ENCODE measurements at places on chromosomes 1 and 21. TPM values are rescaled to one million over a fixed set of nuclear protein-coding genes. Genes with fewer than 3 reads are reported as not detected.

The CTTNBP2NL gene
- polyA plus RNA-seq, result 21.6 TPM

DNA sequence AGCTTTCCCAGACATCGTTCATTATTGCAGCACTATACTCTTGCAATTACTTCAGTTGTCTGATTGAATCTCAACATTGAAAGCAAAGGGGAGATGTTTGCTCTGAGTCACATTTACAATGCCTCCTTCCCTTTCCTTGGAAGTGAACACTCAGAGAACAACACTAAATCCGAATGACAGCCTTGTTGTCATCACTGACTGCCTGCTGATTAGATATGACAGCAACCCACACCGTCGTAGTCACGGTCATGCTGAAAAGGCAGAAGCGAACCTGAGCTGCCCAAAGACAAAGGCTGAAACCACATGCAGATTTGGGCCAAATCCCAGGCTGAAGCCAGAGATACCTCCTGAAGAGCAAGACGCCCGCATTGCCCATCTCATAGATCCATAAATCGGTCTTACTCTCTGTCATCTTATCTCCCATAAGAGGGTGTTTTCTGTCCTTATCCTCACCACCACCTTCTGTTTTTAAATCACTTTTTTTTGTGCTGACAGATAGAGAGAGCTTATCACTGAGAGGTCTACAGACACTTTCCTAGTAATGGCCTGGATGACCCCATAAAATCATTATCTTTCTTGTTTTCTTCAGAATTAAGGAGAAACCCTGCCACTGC, 47.5 kb downstream of the TMCO4 start:
- H3K4me1 ChIP-seq, result peaks cover 17% of the 10 kb centered on the region
- H3K4me3 ChIP-seq, result no peak overlapping the region
- no peaks in the 10 kb centered on the region for H3K27me3 ChIP-seq
- no peaks in the 10 kb centered on the region for H3K36me3 ChIP-seq

GRCh38 chr21:10425856-10426255, 95.5 kb upstream of the TPTE start:
- no peaks in the 10 kb centered on the region for H3K36me3 ChIP-seq
- peak; percentile 17 for DNase-seq
- no peaks in the 10 kb centered on the region for H3K4me1 ChIP-seq
- H3K27me3 ChIP-seq, result no peaks in the 10 kb centered on the region
- H3K27ac ChIP-seq, result no peak overlapping the region

- H3K36me3 ChIP-seq, result no peaks in the 10 kb centered on the region
- H3K27ac ChIP-seq, result no peak overlapping the region
Observed at GRCh38 chr1:24748191-24749121, 3.2 kb downstream of the CLIC4 start.

DNA sequence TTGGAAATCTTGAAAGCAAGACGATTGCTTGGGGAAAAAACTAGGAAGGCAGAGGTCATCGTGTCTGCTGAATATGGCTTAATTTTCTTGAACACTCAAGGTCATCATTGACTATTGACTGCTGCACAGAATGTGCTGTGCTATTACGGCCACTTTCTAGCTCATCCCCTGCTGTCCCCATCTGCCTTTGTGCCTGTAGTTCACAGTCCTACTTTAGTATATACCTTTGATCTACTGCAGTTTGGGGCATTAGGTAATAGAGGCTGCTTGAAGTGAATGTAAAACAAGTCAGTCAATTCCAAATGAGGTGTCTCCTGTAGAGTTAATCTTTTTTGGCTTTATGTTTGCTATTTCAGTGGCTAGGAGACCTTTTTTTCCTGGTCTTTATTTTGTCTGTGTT, 8.3 kb downstream of the RAB4A start:
- H3K36me3 ChIP-seq, result peaks cover 7% of the 10 kb centered on the region
- DNase-seq, result no peak
- H3K27ac ChIP-seq, result no peak overlapping the region
- H3K4me1 ChIP-seq, result peaks cover 3% of the 10 kb centered on the region
- no peak overlapping the region for H3K4me3 ChIP-seq

DNA sequence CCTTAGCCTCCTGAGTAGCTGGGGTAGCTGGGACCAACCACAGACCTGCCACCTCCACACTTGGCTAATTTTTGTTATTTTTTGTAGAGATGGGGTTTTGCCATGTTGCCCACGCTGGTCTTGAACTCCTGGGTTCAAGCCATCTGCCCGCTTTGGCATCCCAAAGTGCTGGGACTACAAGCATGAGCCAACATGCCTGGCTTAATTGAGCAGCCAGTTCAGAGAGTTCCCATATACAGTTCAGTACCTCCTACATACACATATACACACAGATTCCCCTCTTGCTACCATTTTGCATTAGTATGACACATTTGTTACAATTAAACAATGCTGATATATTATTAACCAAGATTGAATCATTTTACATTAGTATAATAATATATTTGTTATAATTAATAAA, 2.9 kb downstream of the RNPEP start:
- peaks cover 21% of the 10 kb centered on the region for H3K36me3 ChIP-seq
- H3K4me1 ChIP-seq, result peaks cover 5% of the 10 kb centered on the region
- no peak for DNase-seq
- H3K27me3 ChIP-seq, result no peaks in the 10 kb centered on the region
- H3K4me3 ChIP-seq, result no peak overlapping the region
- H3K27ac ChIP-seq, result no peak overlapping the region

DNA sequence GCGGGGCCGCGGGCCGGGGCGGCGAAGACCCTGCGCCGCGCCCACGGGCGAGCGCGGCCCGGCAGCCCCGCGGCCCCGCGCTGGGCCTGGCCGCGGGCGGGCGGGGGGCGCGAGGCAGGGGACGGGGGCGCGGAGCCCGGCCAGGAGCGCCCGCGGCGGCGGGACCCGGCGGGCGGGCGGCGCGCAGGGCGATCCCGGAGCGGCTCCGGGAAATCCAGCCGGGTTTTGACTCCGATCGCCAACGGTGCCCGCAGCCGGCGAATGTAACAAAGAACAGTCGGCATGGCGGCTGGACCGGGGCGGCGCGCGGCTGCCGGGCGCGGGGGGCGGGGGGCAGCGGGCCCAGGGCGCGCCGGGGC, 334 bp downstream of the PRDM15 start:
- no peak overlapping the region for H3K27ac ChIP-seq
- peak overlapping the region; percentile 82 for H3K4me3 ChIP-seq
- no peaks in the 10 kb centered on the region for H3K27me3 ChIP-seq
- H3K36me3 ChIP-seq, result no peaks in the 10 kb centered on the region

GRCh38 chr21:16773206-16773605, 739.6 kb upstream of the CXADR start:
- H3K27ac ChIP-seq, result no peak overlapping the region
- no peaks in the 10 kb centered on the region for H3K4me1 ChIP-seq
- H3K27me3 ChIP-seq, result no peaks in the 10 kb centered on the region
- H3K36me3 ChIP-seq, result no peaks in the 10 kb centered on the region

The SPATA45 gene
- polyA plus RNA-seq, result 0.25 TPM

The TSPEAR gene
- 0.55 TPM for polyA plus RNA-seq

The OR2L13 gene
- 0.09 TPM for polyA plus RNA-seq

- no peak overlapping the region for H3K4me3 ChIP-seq
- no peaks in the 10 kb centered on the region for H3K4me1 ChIP-seq
- no peaks in the 10 kb centered on the region for H3K36me3 ChIP-seq
- peaks cover 2% of the 10 kb centered on the region for H3K27me3 ChIP-seq
Observed at GRCh38 chr1:36863061-36863460, 171.3 kb downstream of the GRIK3 start.

The FGGY gene
- 17.5 TPM for polyA plus RNA-seq

The REN gene
- 4.2 TPM for polyA plus RNA-seq

The ZNF648 gene
- 0.04 TPM for polyA plus RNA-seq

The IL10 gene
- polyA plus RNA-seq, result 0.91 TPM

DNA sequence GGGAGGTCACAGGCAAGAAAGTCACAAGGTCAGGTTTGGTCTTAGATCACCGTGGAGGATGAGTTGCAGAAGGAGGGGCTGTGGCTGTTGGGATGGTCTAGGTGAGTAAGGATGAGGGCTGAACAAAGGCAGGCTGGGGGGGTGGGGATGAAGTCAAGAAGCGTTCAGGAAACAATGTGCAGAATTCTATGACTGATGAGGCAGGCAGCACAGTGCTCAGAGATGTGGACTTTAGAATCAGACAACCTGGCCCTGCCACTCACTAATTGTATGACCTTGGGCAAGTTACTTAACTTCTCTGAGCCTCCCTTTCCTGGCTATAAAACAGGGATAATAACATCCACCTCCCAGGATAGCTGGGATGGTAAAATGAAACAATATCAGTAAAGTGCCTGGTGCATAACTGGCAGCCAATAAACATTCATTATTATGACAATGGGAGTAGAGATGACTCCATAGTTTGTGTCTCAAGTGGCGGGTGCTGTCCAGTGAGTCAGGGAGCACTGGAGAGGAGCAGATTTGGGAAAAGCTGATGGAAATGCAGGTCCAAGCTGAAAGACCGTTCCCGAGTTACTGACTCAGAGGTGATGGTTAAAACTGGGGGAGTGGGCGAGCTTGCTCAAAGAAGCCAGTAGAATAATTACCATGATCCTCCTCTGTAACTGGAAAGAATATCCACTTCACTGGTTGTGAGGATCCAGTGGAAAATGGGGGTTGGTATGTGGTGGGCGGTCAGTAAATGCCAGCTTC, 2.1 kb downstream of the TIE1 start:
- peak overlapping the region; percentile 30 for H3K27ac ChIP-seq
- H3K4me1 ChIP-seq, result peaks cover 15% of the 10 kb centered on the region
- H3K36me3 ChIP-seq, result no peaks in the 10 kb centered on the region
- peak; percentile 85 for DNase-seq
- no peak overlapping the region for H3K4me3 ChIP-seq

The RHEX gene
- polyA plus RNA-seq, result 0.45 TPM

- DNase-seq, result no peak
- H3K36me3 ChIP-seq, result no peaks in the 10 kb centered on the region
- no peaks in the 10 kb centered on the region for H3K4me1 ChIP-seq
- H3K27me3 ChIP-seq, result no peaks in the 10 kb centered on the region
Observed at GRCh38 chr21:30211071-30211470, 4.8 kb downstream of the CLDN8 start.

DNA sequence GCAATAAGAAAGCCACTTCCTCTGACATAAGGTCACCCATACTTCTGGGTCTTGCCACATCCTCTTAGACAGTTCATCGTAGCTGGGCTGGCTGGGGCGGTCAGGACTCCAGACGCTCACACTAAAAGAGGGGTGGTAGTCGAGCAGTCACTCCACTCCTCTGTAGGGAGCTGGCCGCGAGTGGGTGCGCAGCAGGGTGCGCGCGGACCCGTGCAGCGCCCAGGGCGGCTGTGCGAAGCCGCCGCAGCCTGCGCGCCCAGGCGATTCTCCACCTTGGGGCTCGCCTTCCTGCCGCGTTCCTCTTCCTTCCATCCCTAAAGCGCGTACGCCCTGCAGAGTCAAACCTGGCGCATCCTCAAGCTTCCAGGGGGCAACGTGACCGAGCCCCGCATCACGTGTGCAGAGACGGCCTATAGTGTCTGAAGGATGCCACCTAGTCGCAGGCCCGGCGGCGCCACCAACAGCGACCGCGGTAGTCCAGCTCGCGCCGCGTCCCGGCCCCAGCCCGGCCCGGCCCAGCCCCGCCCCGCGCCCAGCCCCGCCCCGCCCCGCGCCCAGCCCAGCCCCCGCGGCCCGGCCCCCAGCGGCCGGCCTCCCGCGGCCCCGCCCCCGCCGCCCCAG, 360 bp upstream of the PRDX6 start:
- peak; percentile 94 for DNase-seq
- H3K27ac ChIP-seq, result peak overlapping the region; percentile 74
- H3K27me3 ChIP-seq, result no peaks in the 10 kb centered on the region
- peak overlapping the region; percentile 63 for H3K4me3 ChIP-seq
- peaks cover 7% of the 10 kb centered on the region for H3K36me3 ChIP-seq
- H3K4me1 ChIP-seq, result peaks cover 35% of the 10 kb centered on the region

GRCh38 chr1:198901266-198901665, 262.4 kb downstream of the PTPRC start:
- H3K36me3 ChIP-seq, result peaks cover 3% of the 10 kb centered on the region
- H3K27ac ChIP-seq, result no peak overlapping the region
- DNase-seq, result no peak
- no peak overlapping the region for H3K4me3 ChIP-seq

DNA sequence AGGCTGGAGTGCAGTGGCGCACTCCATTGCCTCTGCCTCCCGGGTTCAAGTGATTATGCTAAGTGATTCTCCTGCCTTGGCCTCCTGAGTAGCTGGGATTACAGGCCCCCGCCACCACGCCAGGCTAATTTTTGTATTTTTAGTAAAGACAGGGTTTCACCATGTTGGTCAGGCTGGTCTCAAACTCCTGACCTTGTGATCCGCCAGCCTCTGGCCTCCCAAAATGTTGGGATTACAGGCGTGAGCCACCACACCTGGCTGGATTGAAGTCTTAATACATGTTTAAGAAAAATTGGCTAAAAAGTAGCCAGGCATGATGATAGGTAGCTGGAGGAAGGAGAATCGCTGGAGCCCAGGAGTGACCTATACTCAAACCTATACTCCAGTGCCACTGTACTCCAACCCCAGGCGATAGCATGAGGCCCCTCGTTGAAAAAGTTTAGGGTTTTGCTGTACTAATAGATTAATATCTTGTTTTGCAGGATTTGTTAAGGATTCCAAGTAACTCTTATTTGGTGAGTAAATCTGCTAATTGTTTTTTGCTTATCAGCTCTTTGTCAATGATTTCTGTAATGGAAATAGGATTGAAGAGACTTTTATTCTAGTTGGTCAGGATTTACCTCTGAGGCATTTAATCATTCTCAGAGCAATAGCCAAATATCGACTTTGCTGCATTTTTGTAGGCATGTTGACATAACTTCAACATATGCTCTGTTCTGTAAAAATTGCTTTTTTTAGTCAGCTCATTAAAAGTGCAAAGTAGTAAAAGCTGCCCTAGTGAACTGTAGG, 2.0 kb downstream of the RCC1 start:
- no peak for DNase-seq
- H3K4me3 ChIP-seq, result peak overlapping the region; percentile 79
- H3K4me1 ChIP-seq, result peaks cover 29% of the 10 kb centered on the region

The SPRR5 gene
- polyA plus RNA-seq, result not detected

- H3K27ac ChIP-seq, result peak overlapping the region; percentile 80
- DNase-seq, result peak; percentile 78
- no peaks in the 10 kb centered on the region for H3K27me3 ChIP-seq
- H3K4me1 ChIP-seq, result peaks cover 80% of the 10 kb centered on the region
Observed at GRCh38 chr1:203282720-203283542, 22.4 kb upstream of the BTG2 start.

The HPCAL4 gene
- 2.5 TPM for polyA plus RNA-seq

DNA sequence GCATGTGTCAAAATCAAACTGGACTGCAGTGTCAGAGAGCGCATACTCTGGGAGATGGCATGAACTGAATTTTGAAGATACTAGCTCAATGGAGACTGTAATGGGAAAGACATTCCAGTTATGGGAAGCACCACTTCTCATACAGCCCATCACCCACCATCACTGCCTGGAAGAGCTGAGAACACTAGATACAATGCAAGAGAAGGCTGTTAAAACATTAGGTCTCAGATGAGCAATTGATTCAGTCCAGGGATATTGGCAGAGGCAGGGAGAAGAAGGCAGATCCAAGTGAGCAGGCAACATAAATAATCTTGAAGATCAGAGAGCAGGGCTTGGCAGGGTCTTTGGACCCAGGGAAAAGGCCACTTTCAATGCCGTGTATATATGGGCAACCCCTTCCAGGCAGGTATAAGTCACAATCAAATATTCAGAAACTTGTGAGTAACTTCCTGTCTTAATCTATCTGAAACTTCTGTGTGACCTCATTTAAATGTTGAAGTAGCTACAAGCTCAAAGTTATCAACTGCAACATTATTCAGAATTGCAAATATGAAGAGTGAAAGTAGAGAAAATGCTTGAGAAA, 290.3 kb upstream of the SGIP1 start:
- H3K27ac ChIP-seq, result no peak overlapping the region
- DNase-seq, result no peak
- H3K4me3 ChIP-seq, result no peak overlapping the region
- no peaks in the 10 kb centered on the region for H3K36me3 ChIP-seq
- no peaks in the 10 kb centered on the region for H3K4me1 ChIP-seq
